NCI-H524 (cell line): ENCODE measurements at places on chromosomes 6 and 20.
A peak's percentile ranks its signal among the peaks of the same experiment; 100 is the strongest.

DNA sequence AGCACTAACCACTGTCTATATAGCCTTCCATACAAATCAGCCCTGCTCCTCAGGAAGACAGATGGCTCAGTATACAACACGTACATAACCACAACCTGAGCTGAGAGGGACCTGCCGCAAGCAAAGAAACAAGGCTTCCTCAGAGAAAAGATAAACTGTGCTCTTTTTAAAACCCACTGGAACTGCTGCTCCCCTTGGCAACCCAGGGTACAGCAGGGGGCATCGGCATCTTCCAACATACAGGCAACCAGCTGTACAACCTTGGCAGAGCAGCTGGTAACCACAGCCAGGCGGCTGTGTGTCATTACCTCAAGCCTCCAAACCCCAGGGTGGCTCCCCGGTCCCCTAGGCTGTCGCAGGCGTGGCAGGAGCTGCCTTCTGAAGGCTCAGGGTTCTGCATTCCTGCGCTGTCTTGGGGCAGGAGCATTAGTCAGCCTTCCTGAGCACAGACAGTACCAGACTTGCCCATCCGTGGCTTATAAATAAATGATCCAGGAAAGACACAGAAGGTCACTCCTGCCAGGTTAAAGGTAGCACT, 249.5 kb downstream of the ADGRG6 start:
- DNase-seq, result peak; percentile 95

- no peak for DNase-seq
These were observed 60.1 kb upstream of the CD93 start for GRCh38 chr20:23146181-23146580.

DNA sequence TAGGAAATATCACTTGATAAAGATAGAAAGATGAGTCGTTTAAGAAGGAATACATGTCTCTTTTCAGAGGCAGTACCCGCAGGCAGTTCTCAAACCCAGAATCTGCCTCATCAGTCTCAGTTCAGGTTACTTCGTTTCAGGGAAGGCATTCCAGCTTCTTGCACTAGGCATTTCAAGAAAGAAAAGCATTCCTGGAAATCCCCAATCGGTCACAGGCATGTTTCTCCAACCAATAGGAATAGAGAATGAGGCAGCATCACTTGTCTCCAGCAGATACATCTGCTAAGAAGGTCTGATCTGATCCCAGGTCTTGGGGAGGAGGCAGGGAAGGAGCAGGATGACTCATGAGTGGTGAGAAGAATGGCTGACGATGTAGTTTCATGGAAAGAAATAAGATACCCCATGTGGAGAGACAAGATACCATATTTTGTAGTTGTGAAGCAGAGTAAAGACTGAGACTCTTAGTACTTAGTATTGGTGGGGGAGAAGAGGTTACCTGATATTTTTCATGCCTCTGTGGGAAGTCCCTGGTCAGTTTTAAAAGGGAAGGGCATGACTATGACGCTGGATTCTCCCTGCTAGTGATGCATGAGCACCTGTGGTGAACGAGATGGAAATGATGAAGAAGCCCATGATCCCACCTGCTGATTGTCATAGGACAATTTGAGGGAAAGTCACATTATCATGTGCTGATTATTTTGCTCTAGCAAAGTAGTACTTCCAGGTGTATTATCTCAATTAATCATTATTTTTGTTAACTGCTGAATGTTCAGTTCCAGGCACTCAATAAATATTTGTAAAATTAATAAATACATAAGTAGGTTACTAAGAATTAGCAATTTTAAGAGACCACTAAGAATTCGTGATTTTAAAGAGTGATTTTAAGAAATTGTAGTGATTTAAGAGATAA, 20.3 kb upstream of the HLA-DRB1 start:
- DNase-seq, result no peak

GRCh38 chr20:3461211-3461771, 9.5 kb upstream of the ATRN start:
- DNase-seq, result no peak

DNA sequence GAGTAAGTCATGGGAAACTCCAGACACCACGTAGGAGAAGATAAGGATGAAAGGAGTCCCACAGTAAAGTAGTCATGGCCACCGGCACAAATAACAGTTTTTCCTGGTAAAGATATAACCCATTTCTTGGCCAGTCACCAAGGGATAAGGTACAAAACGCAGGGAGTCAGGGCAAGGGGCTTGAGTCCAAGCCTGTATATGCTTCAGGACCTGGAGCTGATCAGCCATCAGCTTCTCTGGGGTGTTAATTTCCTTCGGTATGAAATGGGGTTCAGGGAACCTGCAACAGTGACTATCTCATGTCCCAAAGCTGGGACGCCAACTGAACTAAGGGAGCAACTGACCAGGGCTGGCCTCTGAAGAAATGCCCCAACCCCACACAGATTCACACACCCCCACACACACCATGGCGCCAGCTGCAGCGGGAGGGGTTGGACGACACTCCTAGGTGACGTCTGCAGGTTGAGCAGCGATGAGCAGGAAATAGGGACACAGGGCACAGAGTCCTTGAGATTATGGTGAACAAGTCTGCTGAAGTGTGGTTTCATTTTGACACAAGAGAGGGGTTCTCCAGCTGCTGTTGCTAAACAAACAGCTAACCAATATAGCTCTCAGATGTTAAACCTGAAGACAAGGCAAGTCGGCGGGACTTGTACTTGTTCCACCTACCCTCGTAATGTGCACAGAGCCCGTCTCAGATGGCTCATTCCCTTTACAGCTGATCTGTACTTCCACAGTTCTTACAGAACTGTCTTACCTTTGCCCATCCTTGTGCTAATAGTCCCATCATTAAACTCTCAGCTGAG, 7.4 kb upstream of the ADTRP start:
- no peak for DNase-seq

- DNase-seq, result no peak
These were observed 18.4 kb upstream of the BEND6 start for GRCh38 chr6:56936466-56936865.

- no peak for DNase-seq
These were observed 213.1 kb upstream of the STXBP5 start for GRCh38 chr6:146990821-146991798.

GRCh38 chr6:79518842-79519241, 18.4 kb downstream of the LCA5 start:
- no peak for DNase-seq

- peak; percentile 14 for DNase-seq
These were observed 20.4 kb upstream of the NOTCH4 start for GRCh38 chr6:32244270-32244669.

DNA sequence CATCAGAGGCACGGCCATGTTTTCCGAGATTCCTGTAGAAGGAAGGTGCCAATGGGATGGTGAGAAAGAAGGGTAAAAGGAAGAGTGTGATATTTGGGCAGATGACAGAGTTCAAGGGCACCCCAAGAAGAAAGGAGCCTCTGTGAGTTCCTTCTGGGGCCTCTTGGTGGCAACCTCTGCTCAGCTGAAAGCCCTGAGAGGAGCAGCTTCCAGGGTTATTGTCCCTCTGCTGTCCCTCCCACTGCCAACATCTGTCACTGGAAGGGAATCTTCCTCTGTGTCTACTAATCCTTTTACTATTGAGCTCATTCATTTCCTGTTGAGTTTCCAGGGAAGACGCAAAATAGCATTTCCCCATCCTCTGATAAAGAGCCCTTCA, 40.0 kb upstream of the KCNK16 start:
- peak; percentile 86 for DNase-seq
